ENCODE measurements at places on chromosomes 1 and 21.

DNA sequence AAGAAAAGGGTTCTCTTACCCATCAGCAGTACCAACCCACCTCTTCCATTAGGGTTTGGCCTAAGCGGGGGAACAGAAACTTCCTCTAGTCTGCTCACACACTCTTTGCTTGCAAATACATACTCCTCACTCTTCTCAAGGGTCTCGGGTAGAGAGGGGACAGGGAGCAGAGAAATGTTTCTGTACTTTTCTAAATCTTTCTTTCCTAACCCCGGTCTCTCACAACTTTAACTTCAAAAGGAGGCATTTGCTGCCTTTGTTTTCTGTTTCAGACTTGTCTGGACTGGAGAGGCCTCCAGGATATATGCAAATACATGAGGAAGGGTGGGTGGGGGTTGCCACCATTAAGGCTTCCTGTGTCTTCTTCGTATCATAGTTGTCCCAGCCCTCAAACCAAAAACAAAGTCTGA lies 10.5 kb upstream of the LAX1 start:
- no peak for DNase-seq

DNA sequence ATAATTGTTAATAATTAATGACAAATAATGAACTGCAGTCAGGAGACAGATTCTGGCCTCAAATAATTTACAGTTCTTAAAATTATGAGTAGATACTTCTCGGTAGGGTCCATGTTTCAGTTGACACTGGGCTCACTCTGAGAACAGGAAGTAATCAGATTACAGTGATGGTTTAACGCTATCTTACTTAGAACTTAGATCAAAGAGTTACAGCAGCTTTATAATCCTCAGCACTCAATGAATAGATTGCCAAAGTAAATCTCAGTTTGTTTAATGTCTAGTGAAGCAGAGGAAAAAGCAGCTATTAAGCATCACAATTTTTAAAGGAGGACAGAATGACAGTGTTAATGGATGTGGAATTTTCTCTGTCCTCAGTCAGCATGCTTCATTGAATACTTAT lies 79.6 kb downstream of the PDE4B start:
- DNase-seq = no peak

DNA sequence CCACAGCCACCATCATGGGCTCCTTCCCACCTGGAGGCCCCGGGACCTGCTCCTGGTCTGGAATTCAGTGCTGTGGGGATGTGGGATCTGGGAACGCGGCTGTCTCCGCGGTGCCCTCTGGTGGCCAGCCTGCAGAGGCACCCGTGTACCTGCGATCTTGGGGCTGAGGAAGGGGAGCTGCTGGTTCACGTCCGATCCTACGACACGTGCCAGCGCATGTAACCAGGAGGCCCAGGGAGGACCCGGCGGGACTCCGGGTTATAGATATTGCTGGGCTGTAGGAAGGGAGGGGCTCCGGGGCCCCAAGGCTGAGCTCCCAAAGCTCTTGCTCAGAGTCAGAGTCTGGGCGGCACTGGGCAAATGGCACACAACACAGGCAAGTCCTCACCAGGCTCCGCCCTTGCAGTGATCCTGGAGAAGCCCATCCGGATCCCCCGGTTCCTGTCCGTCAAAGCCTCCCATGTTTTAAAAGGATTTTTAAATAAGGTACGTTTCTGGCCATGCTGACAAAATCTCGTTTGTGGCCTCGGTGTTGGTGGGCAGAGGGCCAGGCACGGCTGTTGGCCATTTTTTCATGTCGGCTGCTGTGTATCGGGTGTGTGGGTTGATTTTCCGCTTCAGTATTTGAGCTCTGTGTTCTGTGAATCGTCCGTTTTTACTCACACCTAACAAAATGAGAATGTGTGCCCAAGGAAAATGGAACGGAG lies 20.1 kb downstream of the FAAP20 start:
- DNase-seq = no peak

DNA sequence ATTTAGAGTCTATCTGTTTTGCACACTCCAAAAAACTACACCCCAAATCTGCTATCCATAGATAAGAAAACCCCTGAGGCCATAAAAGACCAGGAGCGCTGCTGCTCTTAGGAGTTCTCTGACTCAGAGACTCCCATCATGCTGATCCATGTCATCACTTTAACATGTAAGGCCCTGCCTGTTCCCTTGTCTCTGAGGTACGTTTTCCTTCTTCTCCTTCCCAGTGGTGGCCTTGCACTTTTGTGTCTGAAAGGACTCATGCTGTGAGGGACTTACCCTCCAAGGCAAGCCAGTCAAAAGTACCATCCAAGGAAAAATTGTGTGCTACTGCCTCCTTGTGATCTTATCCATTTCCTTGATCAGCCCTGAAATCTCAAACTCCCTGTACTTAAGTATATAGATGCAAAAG lies 427.4 kb upstream of the NCAM2 start:
- no peak for DNase-seq

DNA sequence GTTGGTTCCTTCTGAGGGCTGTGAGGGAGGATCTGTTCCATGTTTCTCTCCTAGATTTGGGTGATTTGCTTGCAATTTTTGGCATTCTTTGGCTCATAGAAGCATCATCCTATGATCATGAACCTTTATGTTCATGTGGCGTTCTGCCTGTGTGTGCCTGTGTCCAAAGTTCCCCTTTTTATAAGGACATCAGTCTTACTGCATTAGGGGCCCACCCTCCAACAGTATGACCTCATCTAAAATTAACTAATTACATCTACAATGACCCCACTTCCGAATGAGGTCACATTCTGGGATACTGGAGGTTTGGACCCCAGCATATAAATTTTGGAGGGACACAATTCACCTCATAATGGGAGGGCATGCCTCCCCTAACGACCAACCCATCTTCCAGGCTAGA lies 12.8 kb upstream of the CAMK1G start:
- no peak for DNase-seq

DNA sequence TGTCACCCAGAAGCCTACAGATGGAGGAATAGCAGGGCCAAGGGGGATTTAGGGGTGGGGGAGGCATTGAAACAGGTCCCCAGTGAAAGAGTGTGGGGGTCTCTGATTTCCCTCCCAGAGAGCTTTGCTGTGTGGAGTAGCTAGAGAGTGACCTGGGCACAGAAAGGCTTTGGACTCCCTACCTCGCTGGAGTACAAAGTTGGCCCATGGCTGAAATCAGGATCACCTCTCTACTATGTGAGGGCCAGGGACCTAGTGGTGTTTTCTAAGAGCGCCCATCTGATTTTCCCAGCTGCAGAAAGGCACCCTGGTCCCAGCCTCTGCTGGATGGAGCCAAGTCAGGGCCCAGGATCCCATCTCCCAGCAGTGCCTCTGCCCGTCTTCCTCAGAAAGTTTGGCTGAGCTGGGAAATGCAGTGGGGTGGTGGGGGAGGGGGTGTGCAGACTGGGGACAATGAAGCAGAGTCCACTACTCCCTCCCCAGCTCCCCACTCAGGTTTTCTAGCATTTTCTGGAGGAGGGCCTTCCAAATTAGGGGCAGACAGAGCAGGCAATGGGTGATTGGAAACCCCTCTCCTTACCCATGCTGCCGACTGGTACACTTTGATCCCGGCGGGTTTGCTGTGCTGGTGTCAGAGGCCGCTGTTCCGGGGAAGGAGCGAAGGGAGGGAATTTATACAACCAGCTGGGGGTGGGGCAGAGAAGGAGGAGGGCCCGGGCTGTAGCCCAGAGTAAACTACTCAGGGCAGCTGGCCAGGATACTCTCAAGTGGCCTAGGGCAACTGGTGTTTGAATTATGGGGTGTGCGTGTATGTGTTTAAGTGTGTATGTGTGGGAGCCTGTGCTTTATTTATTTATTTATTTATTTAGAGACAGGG lies at the start of gene SELENBP1:
Gene SELENBP1 (minus strand): TSS at position 648 of the 877 bp plus-strand sequence. CDS start 64 bp downstream, at position 584.
- no peak for DNase-seq

DNA sequence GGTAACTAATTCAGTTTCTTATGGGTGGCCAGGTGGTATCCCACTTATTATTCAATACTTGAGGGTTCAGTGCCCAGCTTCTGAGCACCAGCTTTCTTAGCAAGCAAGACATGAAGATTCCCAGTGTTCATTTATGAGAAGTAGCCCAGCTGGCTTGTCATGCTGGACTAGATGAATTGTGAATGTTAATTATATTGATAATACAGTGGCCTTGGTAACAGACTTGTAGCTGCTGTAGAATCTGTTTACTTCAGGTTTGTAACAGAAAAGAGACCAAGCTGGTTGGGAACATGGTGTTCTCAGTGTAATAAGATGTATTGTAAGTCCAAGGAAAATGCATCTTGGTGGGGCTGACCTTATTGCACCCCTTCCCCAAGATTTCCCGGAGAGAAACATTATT lies 10.1 kb downstream of the AHCYL1 start:
- DNase-seq = no peak

DNA sequence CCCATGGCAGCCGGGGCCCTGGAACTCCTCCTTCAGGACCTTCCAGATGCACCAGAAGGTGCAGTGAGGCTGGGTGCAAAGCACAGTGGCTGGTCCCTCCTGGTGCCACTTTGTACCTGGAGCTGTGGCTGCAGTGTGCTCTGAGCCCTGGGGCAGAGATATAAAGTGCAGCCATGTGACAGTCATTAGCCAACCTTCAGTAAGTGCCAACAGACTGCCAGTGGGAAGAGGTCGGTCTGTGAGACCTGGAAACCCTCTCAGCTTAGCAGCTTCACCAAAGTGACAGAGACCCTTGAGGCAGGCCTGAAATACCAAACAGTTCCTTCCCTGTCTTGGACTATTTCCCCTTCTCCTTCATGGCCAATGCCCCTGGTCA lies 26.7 kb upstream of the NGF start:
- DNase-seq = no peak
